ENCODE measurements at places on chromosomes 3 and 15.

GRCh38 chr3:21718161-21718765 lies 32.7 kb downstream of the ZNF385D start:
- no peak for DNase-seq

- no peak for DNase-seq
Observed at GRCh38 chr3:50194903-50195500, 3.6 kb downstream of the GNAT1 start.

DNA sequence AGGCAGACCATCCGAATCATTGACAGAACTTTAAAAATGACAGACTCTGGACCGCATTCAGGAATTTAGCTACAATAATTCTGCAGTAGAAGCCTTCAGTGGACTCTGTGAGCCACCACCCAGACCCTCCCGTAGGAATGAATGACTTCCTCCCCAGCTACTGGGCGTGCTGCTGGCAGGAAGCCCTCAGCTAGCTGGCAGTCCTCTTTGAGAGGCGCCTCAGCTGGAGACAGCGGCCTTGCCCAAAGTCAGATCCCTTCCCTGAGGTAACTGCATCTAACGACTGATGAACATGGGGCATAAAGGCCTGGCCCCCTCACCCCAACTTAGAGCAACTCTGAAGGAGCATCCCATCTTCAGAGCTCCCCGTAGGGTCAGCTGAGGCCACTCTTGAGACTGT lies 25.8 kb downstream of the CRABP1 start:
- no peak for DNase-seq

GRCh38 chr3:192906940-192907339 lies 10.7 kb downstream of the MB21D2 start:
- no peak for DNase-seq

DNA sequence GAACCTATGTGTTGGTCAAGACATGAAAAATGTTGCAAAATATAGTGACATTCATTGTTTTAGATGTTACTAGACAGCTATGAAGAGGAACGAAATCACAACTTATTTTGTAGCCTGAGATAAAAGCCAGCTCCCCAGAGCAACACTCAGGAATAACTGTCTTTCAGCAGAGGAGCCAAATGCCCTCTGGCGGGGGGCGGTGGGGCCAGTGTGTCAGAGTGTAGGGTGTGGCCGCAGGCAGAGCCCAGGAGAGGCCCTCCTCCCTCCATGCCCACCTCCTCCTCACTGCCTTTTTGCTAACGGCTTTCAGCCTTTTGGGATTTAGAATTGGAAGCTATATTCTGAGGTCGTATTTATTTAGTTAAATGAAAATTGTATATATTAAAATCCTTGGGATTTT lies 16.9 kb downstream of the APOD start:
- DNase-seq: no peak

GRCh38 chr15:100902436-100903167 lies 16.6 kb upstream of the LRRK1 start:
- no peak for DNase-seq

GRCh38 chr3:4466741-4467521 lies at the start of gene SUMF1:
TSS of gene SUMF1 (minus strand) at chr3:4467269. CDS start at chr3:4467245, 24 bp downstream.
- peak; percentile 45 for DNase-seq

- no peak for DNase-seq
Observed at GRCh38 chr15:89192136-89192535, 29.2 kb downstream of the RLBP1 start.

GRCh38 chr3:153621953-153622352 lies 459.9 kb downstream of the RAP2B start:
- no peak for DNase-seq

DNA sequence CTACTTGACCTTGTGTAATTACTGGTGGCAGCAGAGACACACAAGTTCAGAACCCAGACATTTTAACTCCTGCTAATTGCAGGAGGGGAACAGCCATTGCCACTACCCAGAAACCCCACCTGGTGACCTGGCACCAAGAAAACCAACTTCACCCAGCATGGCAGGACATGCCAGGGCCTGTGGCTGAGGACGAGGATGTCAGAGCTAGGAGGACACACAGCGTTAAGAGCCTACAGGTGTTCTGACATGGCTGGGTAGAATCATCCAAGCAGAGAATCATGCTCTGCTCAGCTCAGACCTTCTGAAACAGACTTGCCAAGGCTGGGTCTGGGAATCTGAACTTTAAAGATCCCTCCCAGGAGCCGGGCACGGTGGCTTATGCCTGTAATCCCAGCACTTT lies 11.7 kb upstream of the SPATA12 start:
- DNase-seq: no peak

GRCh38 chr3:179168918-179169317 lies 20.8 kb downstream of the PIK3CA start:
- no peak for DNase-seq

DNA sequence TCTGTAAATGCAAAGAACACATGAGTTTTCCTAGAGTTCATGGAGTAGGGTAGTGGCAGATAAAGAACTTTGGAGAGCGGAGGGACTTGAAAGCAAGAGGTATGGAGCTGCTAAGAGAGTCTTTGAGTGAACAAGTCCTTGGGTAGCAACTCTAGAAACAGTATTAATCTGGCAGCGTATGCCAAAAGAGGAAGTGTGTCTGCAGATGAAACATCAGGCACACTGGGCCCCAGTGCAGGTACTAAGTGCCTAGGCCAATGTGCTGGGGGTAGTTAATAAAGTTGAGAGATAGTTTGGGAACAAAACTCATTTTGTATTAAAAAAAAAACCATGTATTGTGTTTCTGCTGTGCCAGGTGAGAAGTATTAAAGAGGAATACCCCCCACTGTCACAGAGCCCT lies 223.0 kb upstream of the STRIT1 start:
- DNase-seq: no peak

DNA sequence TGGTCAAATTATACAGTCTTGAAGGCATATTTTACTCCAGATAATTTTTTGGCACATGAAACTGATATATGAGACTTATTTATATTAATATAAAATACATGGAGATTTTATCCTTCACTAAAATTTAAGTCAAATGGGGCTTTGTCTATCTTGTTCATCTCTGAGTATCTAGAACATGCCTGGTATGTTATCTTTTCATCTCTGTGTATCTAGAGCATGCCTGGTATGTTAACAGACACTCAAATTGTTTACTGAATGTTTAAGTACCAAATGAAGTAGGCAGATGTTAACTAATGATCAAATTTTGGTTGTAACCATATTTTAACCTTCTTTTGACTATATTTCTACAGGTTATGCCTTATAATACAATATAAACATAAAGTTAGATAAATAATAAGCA lies 7.7 kb downstream of the GTF2A2 start:
- no peak for DNase-seq

DNA sequence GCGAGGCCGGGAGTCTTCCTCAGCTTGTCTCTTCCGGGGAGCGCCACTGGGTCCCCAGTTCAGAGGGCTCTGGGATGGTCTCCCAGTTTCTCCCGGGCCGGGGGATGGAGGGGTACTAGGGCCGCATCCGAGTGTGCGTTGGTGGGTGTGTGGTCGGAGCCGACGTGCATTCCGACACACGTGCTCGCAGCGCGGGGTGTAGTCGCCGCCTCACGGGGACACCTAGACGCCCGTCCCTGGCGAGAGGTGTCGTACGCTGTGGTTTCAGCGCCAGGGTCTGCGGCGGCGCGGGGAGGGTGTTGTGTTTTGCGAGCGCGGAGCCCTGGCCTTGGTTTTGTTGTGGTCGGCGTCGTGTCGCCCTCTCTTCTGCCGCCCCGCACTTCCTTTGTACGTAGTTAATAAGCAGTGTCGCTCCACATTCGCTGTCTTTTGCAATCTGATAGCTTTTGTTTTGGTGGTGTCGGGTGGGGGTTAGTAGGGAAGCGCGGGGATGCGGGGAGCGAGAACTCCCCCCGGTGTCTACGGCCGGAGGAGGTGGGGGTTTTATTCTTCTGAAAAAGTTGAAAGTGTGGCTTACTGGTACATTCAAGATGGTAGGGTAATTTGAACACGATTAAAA lies 2.2 kb downstream of the IGF1R start:
- DNase-seq: no peak

- no peak for DNase-seq
Observed at GRCh38 chr3:70874196-70874595, 561.8 kb upstream of the MDFIC2 start.

DNA sequence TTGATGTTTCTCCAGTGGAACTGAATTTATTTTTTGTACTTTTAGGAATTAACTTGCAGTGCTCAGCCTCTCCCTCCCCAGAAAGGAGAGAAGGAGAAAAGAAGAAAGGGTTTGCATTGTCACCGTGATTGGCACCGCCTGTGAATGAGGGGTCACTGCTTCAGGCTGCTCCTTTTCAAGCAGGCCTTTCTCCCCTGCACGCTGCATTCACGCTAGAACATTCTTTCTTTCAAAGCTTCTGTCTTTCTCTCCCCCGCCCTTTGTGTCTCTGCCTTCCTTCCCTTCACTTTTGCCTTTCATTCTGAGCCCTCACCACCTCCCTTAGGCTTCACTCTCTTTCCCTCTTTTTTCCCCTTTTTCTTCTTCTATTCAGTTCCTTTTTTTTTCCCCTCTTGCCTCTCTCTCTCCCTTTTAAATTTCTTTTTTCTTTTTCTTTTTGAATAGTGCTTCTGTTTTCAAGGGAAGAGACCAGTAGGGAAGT lies 42.4 kb downstream of the ZNF710 start:
- no peak for DNase-seq

DNA sequence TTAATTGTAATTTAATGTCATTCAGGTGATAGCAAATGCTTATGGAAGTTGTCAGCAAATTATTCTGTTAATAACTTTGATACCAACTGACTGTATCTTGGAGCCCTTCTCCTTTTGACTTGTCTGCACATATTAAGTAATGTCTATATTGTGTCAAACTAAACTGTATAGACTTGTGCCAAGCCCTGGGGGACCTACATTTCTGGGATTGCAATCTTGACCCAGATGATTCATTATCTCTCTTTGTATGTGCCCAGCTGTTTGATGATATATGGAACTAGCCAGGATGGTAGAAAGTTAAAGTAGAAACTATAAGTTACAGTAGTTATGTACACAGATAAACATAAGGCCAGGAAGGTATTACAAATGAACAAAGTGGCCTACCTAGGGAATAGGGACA lies 402.8 kb upstream of the RARB start:
- no peak for DNase-seq

- no peak for DNase-seq
Observed at GRCh38 chr3:181725830-181726229, 14.1 kb downstream of the SOX2 start.

GRCh38 chr15:45573961-45574629 lies 13.1 kb upstream of the BLOC1S6 start:
- no peak for DNase-seq

DNA sequence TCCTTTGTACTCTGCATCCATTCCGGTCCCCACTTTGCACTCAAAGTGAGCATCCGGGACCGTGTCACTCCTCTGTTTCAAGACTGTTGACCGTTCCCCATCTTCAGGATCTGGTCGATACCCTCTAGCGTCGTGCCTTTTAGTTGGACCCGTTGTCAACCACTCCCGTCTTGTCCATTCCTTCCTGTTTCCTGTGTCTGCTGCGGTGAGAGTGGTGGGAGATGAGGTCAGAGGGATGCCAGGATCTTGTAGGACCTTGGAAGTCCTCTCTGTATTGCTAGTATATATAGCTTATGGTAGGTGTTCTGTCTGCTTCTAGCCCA lies 624 bp downstream of the BRK1 start:
- no peak for DNase-seq

DNA sequence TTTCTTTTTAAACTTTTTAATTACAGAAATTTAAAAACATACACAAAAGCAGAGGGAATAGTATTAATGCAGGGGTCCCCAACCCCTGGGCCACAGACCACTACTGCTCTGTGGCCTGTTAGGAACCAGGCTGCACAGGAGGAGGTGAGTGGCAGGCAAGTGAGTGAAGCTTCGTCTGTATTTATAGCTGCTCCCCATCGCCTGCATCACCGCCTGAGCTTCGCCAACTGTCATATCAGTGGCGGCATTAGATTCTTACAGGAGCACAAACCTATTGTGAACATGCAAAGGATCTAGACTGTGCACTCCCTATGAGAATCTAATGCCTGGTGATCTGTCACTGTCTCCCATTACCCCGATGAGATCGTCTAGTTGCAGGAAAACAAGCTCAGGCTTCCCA lies 22.4 kb downstream of the CCR9 start:
- DNase-seq: no peak

- DNase-seq: no peak
Observed at GRCh38 chr3:141275032-141275422, 43.4 kb downstream of the PXYLP1 start.

DNA sequence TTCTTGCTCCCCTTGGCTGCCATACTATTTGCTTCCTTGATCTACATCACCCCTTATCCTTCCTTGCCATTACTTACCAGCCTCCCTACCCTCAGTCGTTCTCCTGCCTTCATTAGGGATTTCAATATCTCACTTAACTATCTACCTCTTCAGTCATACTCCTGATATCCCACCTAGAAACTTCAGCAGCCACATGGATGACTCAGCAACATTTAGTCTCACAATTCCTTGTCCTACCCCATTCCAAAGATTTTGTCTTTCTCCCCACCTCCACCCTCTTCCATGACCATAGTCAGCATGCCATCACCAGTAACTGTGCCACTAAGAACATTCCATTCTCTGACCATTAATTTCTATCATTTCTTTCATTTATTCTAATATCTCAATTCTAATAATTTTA lies 18.4 kb downstream of the UPK1B start:
- no peak for DNase-seq

Measured in stimulated activated CD8-positive, alpha-beta memory T cell treated with anti-CD3 and anti-CD28 coated beads, Interleukin-15, amount 100 ng/mL, for 1 hour (primary cell).